Mesendoderm (in vitro differentiated cells): ENCODE measurements at places on chromosomes 2 and 18.

GRCh38 chr18:12015416-12016062 is 34.2 kb downstream of the IMPA2 start:
- no peaks in the 10 kb centered on the region for H3K4me1 ChIP-seq
- H3K4me3 ChIP-seq = no peak overlapping the region
- no peak overlapping the region for H3K27ac ChIP-seq
- H3K27me3 ChIP-seq = no peaks in the 10 kb centered on the region
- DNase-seq = no peak

DNA sequence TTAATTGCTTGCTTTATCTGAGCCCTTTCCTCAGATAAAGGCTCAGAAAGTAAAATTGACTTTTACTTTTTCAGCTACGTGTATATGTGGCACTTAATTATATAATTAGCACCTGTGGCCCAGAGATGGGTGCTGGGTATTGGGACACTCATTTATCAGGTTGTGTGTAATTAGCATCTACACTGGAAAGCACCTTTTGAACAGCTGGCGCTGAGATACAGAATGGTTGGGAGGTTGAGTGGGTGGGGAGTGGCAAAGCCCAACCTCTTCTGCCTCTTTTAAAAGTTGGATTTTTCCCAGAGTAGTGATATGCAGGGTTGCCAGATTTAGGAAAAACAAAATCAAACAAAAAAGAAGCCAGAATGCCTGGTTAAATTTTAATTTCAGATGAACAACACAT is 23.9 kb downstream of the SPTBN1 start:
- H3K4me1 ChIP-seq = peaks cover 10% of the 10 kb centered on the region
- H3K36me3 ChIP-seq = no peaks in the 10 kb centered on the region
- H3K4me3 ChIP-seq = no peak overlapping the region
- H3K27me3 ChIP-seq = no peaks in the 10 kb centered on the region
- no peak overlapping the region for H3K27ac ChIP-seq

GRCh38 chr18:48831802-48832201 is 119.0 kb downstream of the SMAD7 start:
- H3K27ac ChIP-seq = no peak overlapping the region
- no peak for DNase-seq
- H3K4me1 ChIP-seq = peaks cover 30% of the 10 kb centered on the region
- H3K27me3 ChIP-seq = no peaks in the 10 kb centered on the region
- H3K4me3 ChIP-seq = no peak overlapping the region

- H3K27me3 ChIP-seq = no peaks in the 10 kb centered on the region
- no peaks in the 10 kb centered on the region for H3K36me3 ChIP-seq
- H3K27ac ChIP-seq = no peak overlapping the region
- H3K4me3 ChIP-seq = no peak overlapping the region
Observed at GRCh38 chr18:13136904-13137669, 81.5 kb upstream of the LDLRAD4 start.

GRCh38 chr2:151525821-151526373 is 116.2 kb downstream of the RIF1 start:
- no peak overlapping the region for H3K27ac ChIP-seq
- H3K4me3 ChIP-seq = no peak overlapping the region
- H3K4me1 ChIP-seq = no peaks in the 10 kb centered on the region
- no peak for DNase-seq
- no peaks in the 10 kb centered on the region for H3K36me3 ChIP-seq
- H3K27me3 ChIP-seq = no peaks in the 10 kb centered on the region

GRCh38 chr2:101400506-101401325 is 13.4 kb upstream of the CREG2 start:
- no peak overlapping the region for H3K4me3 ChIP-seq
- H3K4me1 ChIP-seq = peaks cover 2% of the 10 kb centered on the region
- no peak for DNase-seq
- H3K36me3 ChIP-seq = no peaks in the 10 kb centered on the region

- no peaks in the 10 kb centered on the region for H3K27me3 ChIP-seq
- H3K4me3 ChIP-seq = no peak overlapping the region
- peaks cover 6% of the 10 kb centered on the region for H3K4me1 ChIP-seq
Observed at GRCh38 chr2:163246135-163246534, 407.6 kb upstream of the KCNH7 start.

DNA sequence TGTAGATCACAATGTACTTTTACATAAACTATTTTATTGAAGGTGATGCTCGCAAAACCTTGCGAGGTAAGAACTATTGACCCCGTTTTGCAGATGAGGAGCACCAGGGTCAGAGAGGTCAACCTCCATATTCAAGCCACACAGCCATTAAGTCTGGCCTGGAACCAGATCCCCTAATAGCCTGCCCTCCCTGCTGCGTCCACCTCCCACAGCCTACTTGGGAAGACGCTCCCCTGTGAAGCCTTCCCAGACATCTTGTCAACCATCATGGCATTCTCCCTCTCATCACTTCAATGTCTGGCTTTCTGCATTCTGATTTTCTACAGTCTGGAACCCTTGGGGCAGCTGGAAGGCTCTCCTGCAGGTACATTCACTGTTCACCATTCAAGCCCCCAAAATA is 101.0 kb downstream of the TTC32 start:
- H3K27ac ChIP-seq = no peak overlapping the region
- no peak overlapping the region for H3K4me3 ChIP-seq
- no peaks in the 10 kb centered on the region for H3K36me3 ChIP-seq
- no peak for DNase-seq
- no peaks in the 10 kb centered on the region for H3K27me3 ChIP-seq

- no peak overlapping the region for H3K27ac ChIP-seq
- no peak for DNase-seq
- H3K4me3 ChIP-seq = no peak overlapping the region
Observed at GRCh38 chr2:9705196-9705595, 74.4 kb upstream of the YWHAQ start.

- no peaks in the 10 kb centered on the region for H3K4me1 ChIP-seq
- no peak overlapping the region for H3K27ac ChIP-seq
- no peaks in the 10 kb centered on the region for H3K27me3 ChIP-seq
- H3K4me3 ChIP-seq = no peak overlapping the region
- H3K36me3 ChIP-seq = no peaks in the 10 kb centered on the region
Observed at GRCh38 chr18:3395466-3395865, 54.5 kb upstream of the TGIF1 start.

GRCh38 chr18:24270937-24271380 is 126.7 kb downstream of the OSBPL1A start:
- peaks cover 5% of the 10 kb centered on the region for H3K4me1 ChIP-seq
- H3K27ac ChIP-seq = no peak overlapping the region
- DNase-seq = peak; percentile 56
- no peaks in the 10 kb centered on the region for H3K27me3 ChIP-seq
- peak overlapping the region; percentile 54 for H3K4me3 ChIP-seq

- H3K4me1 ChIP-seq = no peaks in the 10 kb centered on the region
- no peak overlapping the region for H3K4me3 ChIP-seq
- H3K27ac ChIP-seq = no peak overlapping the region
- DNase-seq = no peak
- H3K27me3 ChIP-seq = no peaks in the 10 kb centered on the region
Observed at GRCh38 chr2:240915526-240916341, 9.6 kb downstream of the CROCC2 start.

- H3K27ac ChIP-seq = no peak overlapping the region
- H3K4me1 ChIP-seq = no peaks in the 10 kb centered on the region
- no peak for DNase-seq
- no peaks in the 10 kb centered on the region for H3K36me3 ChIP-seq
Observed at GRCh38 chr2:100548771-100549170, 14.0 kb upstream of the PDCL3 start.

- no peaks in the 10 kb centered on the region for H3K27me3 ChIP-seq
- H3K4me3 ChIP-seq = peak overlapping the region; percentile 28
- H3K4me1 ChIP-seq = no peaks in the 10 kb centered on the region
- peak; percentile 54 for DNase-seq
Observed at GRCh38 chr18:21741562-21742314, 1.1 kb downstream of the MIB1 start.

DNA sequence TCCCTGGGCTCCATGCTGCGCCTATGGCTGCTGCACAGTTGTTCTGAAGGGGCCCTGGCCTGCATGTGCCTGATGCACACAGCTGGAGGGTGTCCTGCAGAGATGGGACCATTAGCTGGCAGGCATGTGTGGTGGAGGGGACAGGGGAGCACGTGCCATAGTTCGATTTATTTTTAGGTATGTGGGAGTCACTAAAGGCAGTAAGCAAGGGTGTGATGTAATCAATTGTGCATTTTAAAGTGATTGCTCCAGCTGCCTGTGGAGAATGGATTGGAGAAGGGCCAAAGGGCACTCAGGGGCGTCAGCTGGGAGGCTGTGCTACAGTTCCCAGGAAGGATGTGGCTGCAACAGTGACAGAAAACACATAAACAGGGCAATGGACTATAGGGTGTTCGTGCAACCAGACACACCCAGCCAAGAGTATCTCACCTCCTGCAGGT is 205.1 kb downstream of the ARL4C start:
- DNase-seq = no peak
- H3K4me3 ChIP-seq = no peak overlapping the region
- H3K36me3 ChIP-seq = no peaks in the 10 kb centered on the region
- H3K4me1 ChIP-seq = peaks cover 2% of the 10 kb centered on the region
- H3K27me3 ChIP-seq = no peaks in the 10 kb centered on the region
- H3K27ac ChIP-seq = no peak overlapping the region

GRCh38 chr2:237025090-237025865 is 60.4 kb upstream of the COPS8 start:
- no peak for DNase-seq
- H3K4me1 ChIP-seq = no peaks in the 10 kb centered on the region
- no peak overlapping the region for H3K27ac ChIP-seq
- no peak overlapping the region for H3K4me3 ChIP-seq
- H3K36me3 ChIP-seq = no peaks in the 10 kb centered on the region

DNA sequence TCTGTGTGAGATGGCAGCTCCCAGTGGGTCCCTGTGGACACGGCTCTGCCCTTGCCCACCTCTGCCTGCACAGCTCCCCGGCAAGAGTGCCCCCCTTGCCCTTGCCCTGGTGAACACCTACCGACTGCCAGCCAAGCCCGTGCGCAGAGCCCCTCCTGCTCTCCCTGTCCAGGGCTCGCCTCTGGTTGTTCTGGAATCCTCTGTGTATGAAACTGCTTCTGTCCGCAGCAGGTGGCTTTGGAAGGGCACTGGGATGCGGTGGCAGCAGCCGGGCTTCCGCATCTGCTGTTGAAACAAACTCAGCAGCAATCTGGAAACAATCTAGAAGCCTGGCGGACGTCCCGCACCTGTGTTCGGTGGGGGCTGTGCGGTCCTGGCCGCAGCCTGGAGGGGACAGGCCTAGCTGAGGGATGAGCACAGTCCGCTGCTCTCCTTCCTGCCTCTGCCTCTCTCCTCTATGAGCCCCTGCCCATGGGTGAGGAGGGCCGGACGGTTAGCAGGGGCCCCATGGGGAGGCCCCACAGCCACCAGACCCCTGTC is 34.0 kb upstream of the KLF11 start:
- no peaks in the 10 kb centered on the region for H3K4me1 ChIP-seq
- no peaks in the 10 kb centered on the region for H3K27me3 ChIP-seq
- no peak overlapping the region for H3K27ac ChIP-seq
- no peaks in the 10 kb centered on the region for H3K36me3 ChIP-seq
- no peak for DNase-seq

- no peaks in the 10 kb centered on the region for H3K4me1 ChIP-seq
- no peak overlapping the region for H3K27ac ChIP-seq
- no peak overlapping the region for H3K4me3 ChIP-seq
Observed at GRCh38 chr2:189258616-189259365, 79.2 kb upstream of the COL5A2 start.

DNA sequence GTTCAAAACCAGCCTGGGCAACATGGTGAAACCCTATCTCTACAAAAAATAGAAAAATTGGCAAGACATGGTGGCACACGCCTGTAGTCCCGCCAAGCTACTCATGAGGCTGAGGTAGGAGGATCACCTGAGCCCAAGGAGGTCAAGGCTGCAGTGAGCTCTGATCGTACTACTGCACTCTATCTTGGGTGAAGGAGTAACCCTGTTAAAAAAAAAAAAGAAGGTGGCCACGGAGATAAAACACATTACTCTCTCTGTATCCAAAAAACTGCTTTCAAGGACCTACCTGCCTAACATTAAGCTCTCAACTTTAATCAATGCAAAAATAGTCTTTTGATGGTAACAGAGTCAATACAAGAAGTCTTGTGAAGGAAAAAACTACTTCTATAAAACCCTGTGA is 57.3 kb downstream of the BAZ2B start:
- H3K4me1 ChIP-seq = no peaks in the 10 kb centered on the region
- H3K27me3 ChIP-seq = no peaks in the 10 kb centered on the region
- no peak overlapping the region for H3K27ac ChIP-seq
- no peak for DNase-seq
